Large intestine (tissue), 12 donors: ENCODE measurements at places on chromosomes 12 and 14. TPM values are rescaled to one million over a fixed set of nuclear protein-coding genes. Genes with fewer than 3 reads are reported as not detected.

DNA sequence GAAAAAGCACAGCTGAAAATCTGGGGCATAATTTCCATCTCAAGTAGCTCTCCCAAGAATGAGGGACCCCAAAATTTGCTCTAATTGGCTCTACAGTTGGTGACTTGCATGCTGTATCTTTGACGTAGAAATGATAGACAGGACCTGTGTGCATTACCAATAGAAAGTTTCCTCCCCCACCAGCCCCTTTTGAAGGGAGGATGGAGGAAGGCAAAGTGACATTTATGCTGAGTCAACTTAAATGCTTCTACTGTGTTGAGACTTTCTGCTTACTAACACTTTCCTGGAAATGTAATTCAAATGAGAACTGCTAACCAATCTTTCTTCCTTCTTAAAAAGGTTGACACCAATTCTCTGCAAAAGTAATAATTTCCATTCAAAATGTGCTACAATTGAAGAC lies 31.9 kb downstream of the TSPAN8 start:
- no peak for DNase-seq

- DNase-seq: no peak
Measured at GRCh38 chr12:70719672-70720420, 82.6 kb upstream of the PTPRB start.

DNA sequence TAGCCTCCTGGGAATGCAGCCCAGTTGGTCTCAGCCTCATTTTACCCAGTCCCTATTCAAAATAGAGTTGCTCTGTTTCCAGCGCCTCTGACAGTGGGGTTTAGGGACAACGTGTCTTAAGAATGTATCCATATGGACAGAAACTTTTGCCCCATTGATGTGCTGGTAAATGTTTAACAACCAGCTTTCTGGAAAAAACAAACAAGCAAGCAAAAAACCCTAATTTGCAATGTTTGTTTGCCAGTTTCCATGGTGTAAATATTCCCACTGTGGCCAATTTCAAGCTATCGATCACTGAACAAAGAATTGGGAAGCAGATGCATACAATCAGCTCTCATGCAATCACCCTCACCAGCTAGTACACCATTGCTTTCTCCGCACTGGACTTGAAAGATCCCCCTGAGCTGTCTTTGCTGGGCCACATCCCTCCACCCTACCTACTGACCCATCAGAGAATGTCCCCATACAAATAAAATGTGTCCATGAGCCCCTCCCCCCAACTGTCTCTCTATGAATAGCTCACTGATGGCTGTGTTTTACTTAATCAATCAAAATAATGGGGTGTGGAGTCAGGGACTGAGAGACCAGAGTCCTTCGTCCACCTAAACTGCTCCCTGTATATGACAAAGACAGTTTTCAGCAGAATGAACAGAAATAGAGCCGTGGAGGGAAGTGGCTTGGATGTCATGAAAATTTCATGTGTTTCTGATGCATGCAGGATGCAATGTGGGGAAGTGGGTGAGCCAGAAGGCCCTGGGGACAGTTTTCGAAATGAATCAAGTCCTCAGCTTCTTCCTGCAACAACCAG lies 40.8 kb downstream of the CCDC60 start:
- DNase-seq: no peak

DNA sequence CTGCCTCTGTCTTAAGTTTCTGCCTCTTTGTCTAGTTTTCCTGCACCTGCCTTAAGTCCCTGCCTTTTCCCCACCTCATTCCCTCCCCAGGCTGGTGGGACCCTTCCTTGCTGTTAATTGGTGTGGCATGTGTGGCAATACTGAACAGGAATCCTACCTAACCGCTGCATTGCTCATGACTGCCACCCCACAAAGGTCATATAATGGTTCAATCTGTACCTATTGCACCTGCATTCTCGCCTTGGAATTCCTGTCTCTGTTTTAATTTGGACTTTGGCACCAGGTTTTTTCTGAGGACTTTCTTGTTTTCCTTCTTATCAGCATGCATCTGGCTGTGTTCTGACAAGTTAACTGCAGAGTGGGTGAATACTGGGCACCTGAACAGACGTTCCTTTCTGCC lies 966.2 kb upstream of the TMEM132C start:
- no peak for DNase-seq

- no peak for DNase-seq
Measured at GRCh38 chr12:121241156-121241970, 31.4 kb downstream of the P2RX4 start.

Gene CACNB3
- polyA plus RNA-seq: 20.6 TPM
